DND-41 (cell line): ENCODE measurements at places on chromosomes 16 and 17.

DNA sequence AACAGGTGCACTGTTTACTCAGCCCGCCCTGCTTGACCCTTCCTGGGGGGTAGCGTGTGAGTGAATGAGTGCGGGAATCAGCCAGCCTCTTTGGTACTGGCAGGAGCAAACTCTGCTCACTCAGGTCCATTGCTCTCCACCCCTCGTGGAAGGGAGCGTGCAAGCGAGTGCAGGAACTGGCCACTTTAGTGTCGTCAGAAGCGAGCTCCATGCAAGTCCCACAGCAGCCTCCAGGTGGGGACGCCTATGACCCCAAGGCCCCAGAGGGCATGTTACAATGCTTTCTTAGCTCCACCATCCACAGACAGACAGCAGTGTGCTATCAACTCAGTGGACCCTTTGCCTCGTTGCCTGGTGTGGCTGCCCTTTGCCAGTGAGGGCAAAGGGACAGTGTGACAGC is 1025.1 kb upstream of the CDH8 start:
- no peak for DNase-seq

DNA sequence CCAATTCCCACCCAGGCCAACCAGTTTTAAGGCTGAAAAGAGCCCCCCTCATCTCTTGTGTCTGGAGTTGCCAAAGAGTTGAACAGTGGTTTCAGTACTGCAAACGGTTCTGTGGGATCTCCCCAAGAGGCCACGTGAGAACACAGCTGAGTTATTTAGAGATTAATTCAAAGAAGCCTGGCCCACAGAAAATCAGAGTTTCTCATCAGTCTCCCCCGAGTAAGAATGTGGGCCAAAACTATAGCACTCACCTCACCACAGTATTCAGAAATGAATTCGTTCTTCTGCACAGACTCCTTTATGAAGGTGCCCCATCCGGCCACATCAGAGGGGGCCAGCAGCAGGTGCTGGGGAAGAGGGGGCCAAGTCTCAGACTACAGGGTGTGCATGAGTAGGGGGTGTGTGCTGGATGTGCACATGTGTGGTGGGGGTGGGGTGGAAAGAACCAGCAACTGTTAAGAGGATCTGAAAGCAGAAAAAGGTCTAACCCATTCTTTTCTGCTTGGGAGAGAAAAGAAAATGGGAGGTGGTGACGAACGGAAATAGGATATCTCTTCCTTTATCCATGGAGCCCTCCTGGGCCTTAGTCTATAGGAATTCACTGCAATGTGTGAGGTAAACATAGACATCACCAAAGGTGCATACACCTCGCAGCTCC is 22.6 kb downstream of the CNTNAP1 start:
- DNase-seq, result peak; percentile 39

- DNase-seq, result no peak
Measured at GRCh38 chr16:67833030-67833414, 9.1 kb upstream of the THAP11 start.

DNA sequence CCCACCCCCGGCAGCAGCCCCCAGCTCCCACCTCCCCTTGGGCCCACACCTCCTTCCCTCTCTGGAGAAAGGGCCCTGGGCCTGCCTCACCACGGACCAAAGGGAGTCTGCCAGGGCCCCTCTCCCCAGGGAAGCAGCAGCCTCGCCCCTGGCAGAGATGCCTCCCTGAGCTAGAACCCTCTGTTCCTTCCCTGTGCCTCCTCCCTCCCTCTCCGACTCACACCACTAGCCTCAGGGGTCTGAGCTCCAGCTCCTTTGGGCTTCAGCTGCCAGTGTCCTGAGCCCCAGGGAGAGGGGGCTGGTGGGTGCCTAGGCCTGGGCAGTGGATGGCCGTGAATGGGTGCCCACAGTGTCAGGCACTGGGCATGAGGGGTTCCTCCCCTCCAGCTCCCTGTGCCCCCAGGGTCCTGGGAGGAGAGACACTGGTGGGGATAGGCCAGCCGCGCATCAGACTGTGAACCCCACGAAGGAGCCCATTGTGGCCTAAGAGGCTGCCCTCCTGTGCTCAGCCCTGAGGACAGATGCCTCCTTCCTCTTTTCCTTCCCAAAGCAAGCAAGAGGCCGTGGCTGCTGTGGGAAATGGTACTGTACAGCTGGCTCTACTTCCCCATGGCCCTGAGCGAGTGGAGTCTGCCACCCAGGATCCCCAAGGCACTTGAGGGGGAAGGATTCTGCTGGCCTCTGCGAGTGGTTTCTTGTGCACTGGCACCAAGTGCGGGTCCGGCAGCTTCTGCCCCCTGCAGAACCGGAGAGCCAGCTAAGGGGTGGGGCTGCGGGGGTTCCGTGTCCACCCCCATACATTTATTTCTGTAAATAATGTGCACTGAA is 20.7 kb downstream of the MMP15 start:
- DNase-seq, result no peak

GRCh38 chr17:66944351-66945146 is 20.0 kb upstream of the CACNG4 start:
- no peak for DNase-seq

GRCh38 chr17:44380767-44381166 is 8.7 kb downstream of the ITGA2B start:
- no peak for DNase-seq

- peak; percentile 88 for DNase-seq
Measured at GRCh38 chr17:68461589-68461988, 4.3 kb upstream of the WIPI1 start.
